ENCODE measurements at places on chromosomes 13 and 19. TPM values are rescaled to one million over a fixed set of nuclear protein-coding genes. Genes with fewer than 3 reads are reported as not detected.

Gene VPS36
- 30.2 TPM for total RNA-seq

Gene MBD3L2
- total RNA-seq: not detected

Gene ALOX5AP
- 48.2 TPM for total RNA-seq

Gene SWSAP1
- total RNA-seq: 0.94 TPM

Gene FXYD3
- not detected for total RNA-seq

Gene ZIC2
- total RNA-seq: not detected

Gene SIGLEC8
- total RNA-seq: not detected

Gene HIPK4
- total RNA-seq: 0.10 TPM

Gene MADCAM1
- not detected for total RNA-seq

Gene WASF3
- total RNA-seq: 0.94 TPM

Gene PRKCG
- 0.10 TPM for total RNA-seq

Gene ERICH6B
- not detected for total RNA-seq

Gene PABPC3
- 0.84 TPM for total RNA-seq

Gene ERICH4
- total RNA-seq: not detected

Gene ZNF844
- total RNA-seq: 32.2 TPM

Gene MEF2B
- 0.10 TPM for total RNA-seq
